ACHN (cell line): ENCODE measurements at places on chromosomes 5 and 9.

GRCh38 chr5:82259172-82259800 is 18.9 kb downstream of the RPS23 start:
- peak; percentile 42 for DNase-seq

DNA sequence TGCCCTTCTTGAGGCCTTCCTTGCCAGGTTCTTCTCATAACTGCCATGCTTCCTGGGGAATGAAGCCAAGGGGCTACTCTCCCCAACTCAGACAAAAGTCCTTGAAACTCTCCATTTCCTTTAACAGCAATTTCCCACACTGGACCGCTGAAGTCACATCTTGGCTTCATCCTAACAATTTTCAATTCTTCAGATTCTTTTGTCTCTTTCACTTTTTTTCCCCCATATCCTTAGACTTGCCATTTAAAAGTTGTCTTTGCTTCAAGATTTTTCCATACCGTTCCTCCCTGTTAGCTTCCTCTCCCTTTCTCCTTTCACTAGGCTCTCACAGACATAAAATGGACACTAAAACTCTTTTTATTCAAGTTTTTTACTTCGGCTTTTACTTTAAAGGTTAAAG is 93.1 kb upstream of the ITGA1 start:
- no peak for DNase-seq

- peak; percentile 31 for DNase-seq
Observed at GRCh38 chr5:131262953-131263541, 806 bp upstream of the CDC42SE2 start.

- no peak for DNase-seq
Observed at GRCh38 chr9:88782931-88783710, 208.1 kb upstream of the S1PR3 start.

- no peak for DNase-seq
Observed at GRCh38 chr5:83787631-83788030, 67.0 kb upstream of the HAPLN1 start.

GRCh38 chr9:38090170-38090569 is 21.1 kb upstream of the SHB start:
- no peak for DNase-seq
